Stimulated activated CD4-positive, alpha-beta T cell treated with anti-CD3 and anti-CD28 coated beads, Interleukin-1b, Interleukin-23, amount 100 ng/mL, for 24 hours (primary cell): ENCODE measurements at places on chromosomes 16 and 17.

GRCh38 chr17:2562162-2562858 lies 31.1 kb upstream of the PAFAH1B1 start:
- DNase-seq: no peak

GRCh38 chr17:67215991-67216421 lies 29.0 kb downstream of the HELZ start:
- no peak for DNase-seq

DNA sequence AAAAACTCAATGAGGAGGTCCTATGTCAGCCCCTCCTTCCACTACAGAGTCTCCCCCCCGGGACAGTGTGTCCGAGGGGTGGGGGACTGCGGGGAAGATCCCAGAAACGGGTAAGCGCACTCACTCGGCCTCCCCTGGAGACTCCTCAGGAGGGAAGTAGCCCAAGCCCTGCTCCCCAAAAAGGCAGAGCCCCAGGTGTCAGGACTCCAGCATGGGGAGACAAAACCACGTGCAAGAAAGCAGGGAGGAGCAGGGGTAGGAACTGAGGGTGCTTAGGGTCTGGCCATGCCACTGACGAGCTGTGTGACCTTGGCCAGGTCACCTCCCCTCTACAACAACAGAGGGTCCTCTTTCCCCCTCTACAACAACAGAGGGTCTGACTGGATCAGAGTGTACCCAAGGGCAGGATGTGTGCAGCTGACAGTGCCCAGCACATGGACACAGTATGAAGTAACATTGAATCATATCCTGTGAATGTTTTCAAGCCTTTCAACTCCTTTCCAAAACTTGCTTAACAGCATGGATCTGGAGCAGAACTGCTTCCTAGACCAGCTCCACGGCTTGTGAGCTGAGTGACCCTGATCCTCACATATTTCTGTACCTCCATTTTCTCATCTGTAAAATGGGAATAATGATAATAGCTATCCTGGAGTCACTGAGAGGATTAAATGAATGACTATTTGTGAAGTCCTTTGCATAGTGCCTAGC lies 2.1 kb upstream of the NAGS start:
- no peak for DNase-seq

DNA sequence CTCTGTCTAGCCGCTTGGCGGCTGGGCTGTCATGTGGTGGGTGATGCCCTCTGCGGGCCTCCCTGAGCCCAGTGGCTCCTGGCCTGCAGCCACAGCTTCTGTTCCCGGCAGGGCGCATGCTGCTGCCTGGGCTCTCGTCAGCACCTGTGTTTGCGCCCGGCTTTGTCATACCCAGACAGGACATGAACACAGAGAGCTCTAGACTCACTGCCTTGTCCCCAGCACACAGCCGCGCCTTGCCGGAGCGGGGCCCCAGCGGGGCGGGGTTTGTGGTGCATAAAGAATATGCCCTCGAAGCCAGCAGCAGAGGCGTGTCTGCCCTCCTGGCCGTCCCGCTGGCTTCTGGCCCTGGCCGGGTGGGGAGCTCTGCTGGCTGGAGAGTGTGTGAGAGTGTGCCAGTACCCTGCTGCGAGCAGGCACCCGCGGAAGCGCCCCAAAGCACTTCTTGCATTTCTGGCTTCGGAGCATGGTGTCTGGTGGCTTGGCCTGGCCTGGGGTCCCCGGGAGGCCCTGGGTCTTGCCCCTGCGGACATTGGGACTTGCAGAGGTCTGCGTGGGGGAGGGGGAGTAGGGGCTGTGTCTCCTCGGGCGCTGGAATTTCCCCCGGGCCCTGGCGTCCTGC lies 14.4 kb downstream of the ASPSCR1 start:
- no peak for DNase-seq

DNA sequence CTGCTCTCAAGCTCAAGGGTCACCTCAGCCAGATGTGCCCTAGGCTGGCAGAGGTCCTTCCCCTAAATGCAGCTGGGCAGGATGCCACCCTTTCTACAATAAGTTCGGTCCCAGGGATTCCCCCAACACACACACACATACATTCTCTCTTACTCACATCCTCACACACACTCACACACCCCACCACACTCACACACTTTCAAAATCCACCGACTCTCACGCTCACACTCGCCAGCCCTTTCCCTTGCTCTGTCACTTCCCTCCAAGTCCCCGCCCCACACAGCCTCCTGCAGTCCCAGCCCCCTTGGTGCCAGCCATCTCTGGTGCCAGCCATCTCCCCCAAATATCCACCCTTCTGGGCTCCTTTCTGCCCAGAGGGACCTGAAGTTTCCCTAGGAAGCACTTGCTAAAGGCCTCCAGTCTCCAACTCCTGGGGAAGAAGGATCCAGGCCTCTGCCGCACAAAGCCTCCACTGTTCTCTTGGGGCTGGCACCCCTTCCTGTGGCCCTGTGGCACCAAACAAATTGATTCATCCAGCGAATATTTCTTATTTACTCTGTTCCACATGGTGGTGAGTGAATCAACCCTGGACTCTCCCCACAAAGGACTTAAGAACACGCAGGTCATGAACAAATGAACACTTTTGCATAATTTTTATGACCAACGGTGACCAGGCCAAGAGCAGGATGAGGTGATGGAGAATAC lies 3.8 kb upstream of the USP36 start:
- no peak for DNase-seq

GRCh38 chr17:41065829-41066624 lies at the start of gene KRTAP2-4:
Gene KRTAP2-4, minus strand, starts transcription at chr17:41065879. Its CDS starts 34 bp downstream, at chr17:41065845.
- no peak for DNase-seq

- DNase-seq: no peak
Observed at GRCh38 chr17:78132084-78132676, 1.6 kb downstream of the TMC8 start.

- no peak for DNase-seq
Observed at GRCh38 chr17:15955793-15956541, 11.0 kb downstream of the ADORA2B start.

- no peak for DNase-seq
Observed at GRCh38 chr16:69482410-69482991, 58.1 kb downstream of the CYB5B start.

GRCh38 chr17:73410586-73411312 lies 98.9 kb upstream of the CDC42EP4 start:
- no peak for DNase-seq

- no peak for DNase-seq
Observed at GRCh38 chr16:86292942-86293341, 217.4 kb upstream of the FOXF1 start.

DNA sequence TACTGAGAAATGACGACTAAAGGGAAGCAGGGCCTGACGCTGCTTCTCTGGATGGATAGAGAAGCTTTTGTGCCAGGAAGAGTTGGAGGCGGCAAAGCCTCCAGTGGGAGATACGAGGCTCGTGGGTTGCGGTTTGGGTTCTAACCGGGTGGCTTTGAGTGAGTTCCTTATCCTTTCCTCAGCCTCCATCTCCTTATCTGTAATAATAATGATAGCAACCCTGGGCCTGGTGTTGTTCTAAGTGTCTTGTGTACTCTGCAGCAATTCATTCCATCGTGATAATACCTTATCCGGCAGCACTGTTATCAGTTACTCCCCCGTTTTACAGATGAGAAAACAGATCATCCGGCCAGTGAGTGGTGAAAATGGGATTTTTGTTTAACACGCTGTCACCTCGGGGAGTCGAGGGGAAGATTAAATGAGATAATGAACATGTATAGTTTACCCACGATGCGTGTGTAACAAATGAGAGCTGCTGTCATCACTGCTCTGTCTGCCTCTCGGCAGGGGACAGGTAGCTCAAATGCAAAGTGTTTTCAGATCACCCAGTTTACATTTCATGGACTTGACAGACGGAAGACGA lies 52.0 kb upstream of the LHX1 start:
- no peak for DNase-seq

- DNase-seq: no peak
Observed at GRCh38 chr17:74690409-74690825, 22.3 kb downstream of the CD300LF start.

DNA sequence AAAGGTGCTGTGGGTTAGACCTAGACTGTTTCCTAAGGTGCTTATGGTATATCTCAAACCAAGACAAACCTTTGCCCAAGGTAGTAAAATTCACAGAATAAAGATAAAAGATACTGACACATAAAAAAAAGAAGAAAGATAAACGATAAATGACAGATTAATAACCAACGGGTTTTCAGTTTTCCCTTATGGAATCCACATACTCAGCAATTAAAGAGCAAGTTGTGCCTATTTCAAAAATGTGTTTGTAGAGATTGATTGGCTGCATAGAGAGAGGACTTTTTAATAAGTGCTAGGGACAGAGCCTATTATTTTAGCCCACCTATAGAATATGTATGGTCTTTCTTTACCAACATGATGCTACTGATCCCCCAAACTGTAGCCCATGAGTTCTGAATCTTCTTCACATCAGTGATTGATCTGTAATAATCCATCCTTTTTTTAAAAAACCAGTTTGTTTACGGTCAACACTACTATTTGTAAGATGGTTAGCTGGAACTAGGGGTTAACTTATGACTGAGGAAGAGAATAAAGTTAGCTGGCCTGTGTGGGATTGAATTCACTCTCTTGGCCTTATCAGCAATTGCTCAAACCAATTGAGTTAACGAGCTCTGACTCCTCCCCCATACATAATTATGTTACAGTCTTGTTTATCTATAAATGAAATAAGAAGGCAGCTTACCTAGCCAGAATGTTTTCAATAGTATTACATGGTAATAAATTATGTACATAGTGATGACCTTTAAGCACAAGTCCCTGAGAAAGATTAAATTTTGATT lies 53.8 kb downstream of the SNX11 start:
- DNase-seq: no peak

DNA sequence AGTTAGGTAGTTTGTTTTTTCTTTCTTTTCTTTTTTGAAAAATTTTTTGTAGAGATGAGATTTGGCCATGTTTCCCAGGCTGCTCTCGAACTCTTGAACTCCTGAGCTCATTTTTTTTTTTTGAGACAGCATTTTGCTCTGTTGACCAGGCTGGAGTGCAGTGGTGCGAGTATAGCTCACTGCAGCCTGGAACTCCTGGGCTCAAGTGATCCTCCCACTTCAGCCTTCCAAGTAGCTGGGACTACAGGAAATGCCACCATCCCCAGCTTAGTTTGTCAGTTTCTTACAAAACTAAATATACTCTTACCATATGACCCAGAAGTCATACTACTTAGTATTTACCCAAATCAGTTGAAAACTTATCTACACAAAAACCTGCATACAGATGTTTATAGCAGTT lies 14.4 kb upstream of the FBXO47 start:
- no peak for DNase-seq

- DNase-seq: no peak
Observed at GRCh38 chr16:54930005-54930868, at the start of gene IRX5. Gene IRX5, plus strand, starts transcription at chr16:54930865. Its CDS starts 334 bp downstream, at chr16:54931199.

- no peak for DNase-seq
Observed at GRCh38 chr16:27522173-27522707, 27.5 kb downstream of the GTF3C1 start.

DNA sequence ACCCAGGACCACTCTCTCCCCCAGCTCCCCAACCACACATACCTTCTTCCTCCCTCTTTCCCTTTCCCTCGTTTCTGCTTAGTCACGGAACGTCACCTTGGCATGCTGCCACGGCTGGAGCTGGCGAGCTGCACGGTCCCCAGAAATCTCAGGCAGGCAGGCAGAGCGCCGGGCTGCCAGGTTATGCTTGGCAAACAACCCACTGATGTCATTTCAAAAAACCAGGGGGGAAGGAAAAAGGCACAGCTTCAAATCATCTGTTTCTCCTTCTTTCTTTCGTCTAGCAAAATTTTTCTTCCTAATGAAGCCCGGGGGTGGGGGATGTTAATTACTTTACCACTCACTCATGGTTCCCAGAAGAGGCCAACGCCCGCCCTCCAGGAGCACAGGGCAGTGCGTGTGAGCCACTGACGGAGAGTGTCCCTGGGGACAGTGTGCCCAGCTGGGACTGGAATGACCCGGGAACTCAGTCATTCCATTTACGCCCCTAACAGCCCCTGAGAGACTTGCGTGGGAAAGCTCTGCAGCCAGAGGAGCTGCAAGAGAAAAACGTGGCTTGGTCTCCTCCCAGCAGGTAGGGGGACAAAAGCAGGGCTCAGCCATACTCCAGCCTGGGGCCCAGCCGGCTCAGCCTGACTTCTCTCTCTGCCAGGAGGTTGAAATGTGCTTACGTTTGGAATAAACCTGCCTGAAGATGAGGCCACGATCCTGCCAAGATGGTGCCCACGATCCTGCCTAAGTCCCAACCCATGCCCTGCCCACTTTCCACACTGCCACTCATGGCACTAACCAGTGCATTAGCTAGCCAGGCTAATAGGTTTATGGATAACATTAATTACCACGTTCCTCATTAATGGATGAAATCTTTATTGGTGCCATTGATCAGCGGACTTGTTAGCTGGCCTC lies 198.9 kb downstream of the ZFHX3 start:
- no peak for DNase-seq

DNA sequence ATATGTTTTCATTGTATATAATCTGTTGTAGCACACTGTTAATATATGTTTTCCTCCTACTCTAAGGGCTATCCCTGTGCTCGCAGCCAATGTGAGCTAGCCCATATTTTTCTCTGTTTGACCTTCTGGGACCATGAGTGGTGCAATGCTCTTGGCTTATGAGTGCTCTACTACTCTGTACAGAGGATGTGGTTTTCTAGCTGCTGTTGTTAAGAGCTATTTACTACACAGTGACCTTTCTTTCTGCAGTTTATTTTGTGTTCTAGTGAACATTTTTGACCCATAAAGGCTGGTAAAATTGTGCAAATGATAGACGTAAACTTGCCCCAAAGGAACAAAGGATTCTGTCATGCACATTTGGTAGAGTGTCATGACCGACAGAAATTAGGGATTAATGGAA lies 84.1 kb upstream of the CPHXL start:
- DNase-seq: no peak

GRCh38 chr16:80974649-80975376 lies 31.9 kb downstream of the CMC2 start:
- DNase-seq: no peak

GRCh38 chr16:19589771-19590302 lies 34.3 kb downstream of the VPS35L start:
- DNase-seq: no peak

DNA sequence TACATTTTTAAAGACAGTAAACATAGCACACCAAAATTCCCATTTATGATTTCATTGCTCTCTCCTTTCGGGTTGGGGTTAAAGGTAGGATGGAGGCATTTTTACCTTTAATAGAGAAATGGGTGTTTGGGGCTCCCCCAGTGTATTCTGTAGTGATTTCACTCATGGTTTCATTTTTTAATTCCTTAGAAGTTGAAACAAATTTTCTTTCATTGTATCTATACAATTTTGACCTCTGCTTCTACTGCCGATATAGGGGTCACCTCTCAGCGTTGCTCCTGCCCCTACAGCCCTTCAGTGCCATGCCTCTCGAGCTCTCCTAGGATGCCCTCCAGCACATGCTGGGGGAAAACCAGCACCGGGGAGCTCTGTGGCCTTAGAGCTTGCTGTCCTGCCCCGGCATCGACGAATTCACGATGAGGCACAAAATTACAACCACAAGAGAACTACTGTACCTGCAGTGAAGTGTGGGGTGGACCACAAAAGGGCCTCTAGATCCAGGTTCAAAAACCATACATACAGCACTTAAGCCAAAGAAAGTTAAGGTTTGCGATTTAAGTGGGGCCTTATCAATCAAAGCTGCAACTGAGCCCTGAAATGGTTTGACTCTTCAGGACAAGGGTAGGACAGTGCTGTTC lies 39.3 kb downstream of the LITAFD start:
- DNase-seq: no peak

GRCh38 chr17:78414178-78415162 lies 36.0 kb downstream of the PGS1 start:
- peak; percentile 14 for DNase-seq

GRCh38 chr17:74994440-74994839 lies 7.0 kb downstream of the CDR2L start:
- DNase-seq: no peak

GRCh38 chr16:27444470-27444869 lies 42.5 kb downstream of the IL21R start:
- DNase-seq: no peak
